ENCODE measurements at places on chromosomes 16 and 17. TPM values are rescaled to one million over a fixed set of nuclear protein-coding genes. Genes with fewer than 3 reads are reported as not detected.

The BCL7C gene
- 62.5 TPM for polyA plus RNA-seq

The NHLRC4 gene
- 0.20 TPM for polyA plus RNA-seq

The TRAPPC2L gene
- polyA plus RNA-seq, result 83.2 TPM

The HOXB1 gene
- polyA plus RNA-seq, result not detected

The IST1 gene
- 102 TPM for polyA plus RNA-seq

The CCNF gene
- polyA plus RNA-seq, result 10.5 TPM

The TMEM238L gene
- not detected for polyA plus RNA-seq

The ST6GALNAC1 gene
- polyA plus RNA-seq, result not detected

The ABCA8 gene
- polyA plus RNA-seq, result 3.5 TPM

The CAVIN1 gene
- polyA plus RNA-seq, result 666 TPM

The TMEM88 gene
- not detected for polyA plus RNA-seq

The AARSD1 gene
- 46.1 TPM for polyA plus RNA-seq

The PRKCB gene
- not detected for polyA plus RNA-seq

The IKZF3 gene
- 0.11 TPM for polyA plus RNA-seq

Data from GM23248 (cell line).